Endodermal cell (in vitro differentiated cells): ENCODE measurements at places on chromosomes 16 and 17. TPM values are rescaled to one million over a fixed set of nuclear protein-coding genes. Genes with fewer than 3 reads are reported as not detected.
A peak's percentile ranks its signal among the peaks of the same experiment; 100 is the strongest.

DNA sequence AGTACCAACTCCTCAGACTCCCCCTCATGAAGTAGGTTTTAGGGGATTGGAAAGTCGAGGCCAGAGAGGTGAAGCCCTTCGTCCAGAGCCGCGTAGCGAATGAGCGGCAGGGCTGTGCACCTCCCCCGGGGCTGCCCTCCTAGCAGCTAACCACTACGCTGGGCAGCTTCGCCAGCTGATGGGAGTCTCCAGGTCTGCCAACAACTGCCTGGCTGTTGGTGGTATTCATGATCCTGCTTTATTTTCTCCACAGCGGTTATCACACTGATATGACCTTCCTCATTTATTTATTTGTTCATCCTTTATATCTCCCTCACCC is 773 bp upstream of the NETO2 start:
- H3K4me1 ChIP-seq: no peaks in the 10 kb centered on the region
- H3K27ac ChIP-seq: no peak overlapping the region
- peak overlapping the region; percentile 75 for H3K4me3 ChIP-seq
- H3K27me3 ChIP-seq: no peaks in the 10 kb centered on the region
- H3K36me3 ChIP-seq: no peaks in the 10 kb centered on the region

DNA sequence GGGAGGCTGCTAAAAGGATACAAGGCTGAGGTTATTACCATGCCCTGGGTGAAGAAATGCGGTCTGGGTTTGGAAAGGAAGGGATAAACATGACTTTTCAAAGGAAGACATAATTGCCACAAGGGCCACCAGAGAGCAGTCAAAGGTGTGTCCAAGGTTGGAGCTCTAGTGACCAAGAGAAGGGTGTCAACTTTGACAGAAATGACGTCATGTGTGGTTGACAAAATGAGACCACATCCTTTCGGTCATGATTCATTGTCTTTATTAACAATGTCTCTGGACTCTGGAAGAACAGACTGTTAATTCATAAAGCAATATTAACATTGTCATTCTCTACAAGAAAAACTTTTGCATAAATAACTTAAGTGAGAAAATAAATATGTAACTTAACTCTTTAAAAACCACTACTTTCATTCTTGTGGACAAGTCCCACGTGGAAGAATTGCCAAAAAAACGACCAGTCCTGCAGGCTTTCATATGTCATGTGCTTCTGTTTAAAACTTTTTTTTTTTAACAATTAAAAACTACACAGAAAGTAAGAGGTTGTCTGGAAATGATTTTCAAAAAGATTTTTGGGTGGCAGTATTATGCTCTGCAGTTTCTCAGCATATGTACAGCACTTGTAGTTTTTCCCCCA is 5.0 kb downstream of the SOST start:
- DNase-seq: no peak
- H3K4me1 ChIP-seq: no peaks in the 10 kb centered on the region
- H3K4me3 ChIP-seq: no peak overlapping the region
- H3K27me3 ChIP-seq: peaks cover 12% of the 10 kb centered on the region
- H3K36me3 ChIP-seq: no peaks in the 10 kb centered on the region
- no peak overlapping the region for H3K27ac ChIP-seq

DNA sequence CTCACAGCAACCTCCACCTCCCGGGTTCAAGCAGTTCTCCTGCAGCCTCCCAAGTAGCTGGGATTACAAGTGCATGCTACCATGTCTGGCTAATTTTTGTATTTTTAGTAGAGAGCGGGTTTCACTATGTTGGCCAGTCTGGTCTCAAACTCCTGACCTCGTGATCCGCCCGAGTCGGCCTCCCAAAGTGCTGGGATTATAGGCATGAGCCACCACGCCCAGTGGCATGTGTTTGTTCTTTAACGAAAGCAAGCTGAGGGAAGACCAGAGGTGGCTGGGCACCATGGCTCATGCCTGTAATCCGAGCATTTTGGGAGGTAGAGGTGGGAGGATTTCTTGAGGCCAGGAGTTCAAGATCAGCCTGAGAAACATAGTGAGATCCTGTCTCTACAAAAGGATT is 18.1 kb downstream of the TNFRSF13B start:
- H3K36me3 ChIP-seq: no peaks in the 10 kb centered on the region
- no peaks in the 10 kb centered on the region for H3K27me3 ChIP-seq
- no peak overlapping the region for H3K4me3 ChIP-seq
- DNase-seq: peak; percentile 34

- no peak within 1 kb of the TSS for H3K27ac ChIP-seq
- peak; percentile 97 for DNase-seq
- H3K4me3 ChIP-seq: peak within 1 kb of the TSS; percentile 88
Observed at GRCh38 chr17:75524970-75525805, at the start of gene LLGL2. LLGL2 (plus strand) TSS chr17:75525697; CDS start chr17:75543427, 17,730 bp downstream.

The ANKRD40 gene
- total RNA-seq: 30.7 to 63.8 TPM (median 60.3 TPM) in 3 replicates
